ENCODE measurements at places on chromosomes 16 and 17.

DNA sequence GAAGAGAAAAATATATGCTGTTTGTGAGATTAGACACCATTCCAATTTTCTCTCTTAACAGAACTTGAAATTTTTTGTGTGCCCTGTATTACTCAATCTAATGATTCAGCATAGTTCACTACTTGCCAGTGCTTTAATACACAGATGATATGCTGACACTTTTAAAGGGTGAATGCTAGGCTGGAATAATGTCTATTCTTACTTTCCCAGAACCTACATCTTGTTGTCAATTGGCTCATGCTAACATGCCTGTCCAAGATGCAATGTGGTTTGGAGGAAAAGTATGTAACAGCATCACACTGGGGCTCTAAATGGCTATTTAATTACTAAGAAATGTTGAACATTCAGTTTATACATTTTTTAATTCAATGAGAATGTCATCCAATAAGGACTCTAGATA lies 7.6 kb upstream of the MAP2K6 start:
- DNase-seq, result no peak

DNA sequence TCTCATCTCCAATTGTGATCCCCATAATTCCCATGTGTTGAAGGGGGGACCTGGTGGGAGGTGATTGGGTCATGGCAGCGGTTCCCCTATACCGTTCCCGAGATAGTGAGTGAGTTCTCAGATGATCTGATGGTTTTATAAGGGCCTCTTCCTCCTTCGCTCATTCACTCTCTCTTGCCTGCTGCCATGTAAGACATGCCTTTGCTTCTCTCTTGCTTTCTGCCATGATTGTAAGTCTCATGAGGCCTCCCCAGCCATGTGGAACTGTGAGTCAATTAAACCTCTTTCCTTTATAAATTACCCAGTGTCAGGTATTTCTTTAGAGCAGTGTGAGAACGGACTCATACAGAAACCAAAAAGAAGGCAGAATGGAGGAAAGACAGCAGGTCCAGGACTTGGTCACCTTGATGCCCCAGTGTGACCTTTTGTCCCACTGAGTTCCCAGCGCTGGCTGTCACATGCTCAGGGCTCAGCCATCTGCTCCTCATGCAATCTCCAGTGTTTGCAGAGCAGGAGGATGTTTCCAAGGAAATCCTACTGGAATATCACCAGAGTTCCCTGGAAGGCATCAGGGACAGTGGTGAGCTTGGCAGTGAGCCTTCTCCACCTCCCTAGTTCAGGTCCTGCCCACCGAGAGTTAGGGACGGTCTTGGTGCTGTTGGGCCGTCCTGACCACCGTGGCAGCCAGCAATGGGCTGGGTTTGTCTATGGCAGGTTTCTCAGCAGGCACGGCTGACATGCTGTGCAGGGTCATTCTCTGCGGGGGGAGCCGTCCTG lies 96.7 kb downstream of the SEC14L1 start:
- DNase-seq, result no peak

- peak; percentile 34 for DNase-seq
Measured at GRCh38 chr17:45132572-45133463, 503 bp upstream of the PLCD3 start.

GRCh38 chr16:64339052-64339770 lies 782.7 kb downstream of the CDH11 start:
- DNase-seq, result no peak

GRCh38 chr16:68033101-68033500 lies 10.0 kb downstream of the DUS2 start:
- no peak for DNase-seq

All from GF-D8 (cell line).